ENCODE measurements at places on chromosomes 11 and 22.

- no peak for DNase-seq
Measured at GRCh38 chr11:120211522-120212258, 858 bp downstream of the OAF start.

- no peak for DNase-seq
Measured at GRCh38 chr11:70577258-70577603, 178.9 kb downstream of the CTTN start.

- no peak for DNase-seq
Measured at GRCh38 chr11:35734669-35735410, 72.3 kb downstream of the TRIM44 start.

DNA sequence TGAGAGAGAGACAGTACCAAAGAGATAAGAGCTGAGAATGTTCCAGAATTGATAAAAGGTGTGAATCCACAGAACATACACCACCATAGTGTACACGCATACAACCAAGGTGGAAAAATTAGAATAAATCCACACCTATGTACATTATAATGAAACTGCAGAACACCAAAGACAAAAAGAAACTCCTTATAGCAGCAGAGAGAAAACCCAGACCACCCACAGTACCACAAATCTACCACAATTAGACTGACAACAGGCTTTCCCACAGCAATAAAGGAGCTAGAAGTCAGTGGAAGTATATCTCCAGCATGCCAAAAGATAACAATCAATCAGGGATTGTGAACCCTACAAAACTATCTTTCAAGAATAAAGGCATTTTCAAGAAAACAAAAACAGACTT lies 31.8 kb downstream of the SCN4B start:
- DNase-seq: no peak

GRCh38 chr22:45959719-45960476 lies 17.1 kb downstream of the WNT7B start:
- no peak for DNase-seq

DNA sequence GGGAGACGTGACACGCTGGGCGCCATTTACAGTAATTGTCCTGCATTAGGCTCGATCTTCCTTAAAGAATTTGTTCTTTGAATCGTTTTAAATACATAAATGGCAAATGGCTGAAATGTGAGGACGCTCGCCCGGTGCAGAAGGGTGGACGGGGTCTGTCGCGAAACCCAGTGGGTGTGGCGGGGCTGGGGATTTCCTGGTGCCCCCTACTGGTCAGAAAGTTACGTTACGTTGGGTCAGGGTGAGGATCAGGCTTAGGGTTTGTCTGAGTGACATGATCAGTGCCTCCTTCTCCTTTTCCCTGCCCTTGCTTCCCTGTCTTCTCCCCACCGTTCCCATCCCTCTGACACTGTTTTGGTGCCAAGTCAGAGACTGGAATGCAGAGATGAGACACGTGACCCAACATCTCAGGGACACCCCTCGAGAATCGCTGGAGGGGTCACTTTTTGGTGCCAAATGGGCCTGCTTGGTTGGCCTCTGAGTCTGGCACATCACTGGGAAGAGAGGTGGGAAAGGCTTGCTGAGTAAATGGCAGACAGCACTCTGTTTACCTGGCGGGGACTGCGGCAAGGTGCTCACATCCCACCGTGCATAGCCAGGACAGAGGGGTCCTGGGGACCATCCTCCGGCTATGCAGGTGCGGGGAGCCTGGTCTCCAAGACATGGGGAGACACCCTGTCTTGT lies 1107.6 kb downstream of the BRD1 start:
- DNase-seq: no peak

DNA sequence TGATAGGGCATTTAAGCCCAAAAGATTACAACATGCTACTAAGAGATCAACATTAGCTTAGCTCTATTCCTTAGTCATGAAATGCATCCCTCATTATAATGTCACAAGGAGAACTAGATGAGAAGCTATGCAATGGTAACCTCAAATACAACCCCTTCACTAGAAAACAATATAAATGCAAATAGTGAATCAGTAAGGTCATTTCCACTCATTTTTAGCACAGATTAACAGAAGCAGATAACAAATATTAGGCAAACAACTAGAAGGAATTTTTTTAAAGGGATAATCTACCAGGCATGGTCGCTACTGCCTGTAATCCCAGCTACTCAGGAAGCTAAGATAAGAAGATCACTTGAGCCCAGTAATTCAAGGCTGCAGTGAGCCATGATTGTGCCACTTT lies 28.2 kb downstream of the SIK3 start:
- DNase-seq: no peak

GRCh38 chr11:120339394-120339890 lies 3.2 kb downstream of the ARHGEF12 start:
- peak; percentile 26 for DNase-seq

GRCh38 chr22:36286096-36286957 lies 33.4 kb downstream of the APOL1 start:
- peak; percentile 73 for DNase-seq

DNA sequence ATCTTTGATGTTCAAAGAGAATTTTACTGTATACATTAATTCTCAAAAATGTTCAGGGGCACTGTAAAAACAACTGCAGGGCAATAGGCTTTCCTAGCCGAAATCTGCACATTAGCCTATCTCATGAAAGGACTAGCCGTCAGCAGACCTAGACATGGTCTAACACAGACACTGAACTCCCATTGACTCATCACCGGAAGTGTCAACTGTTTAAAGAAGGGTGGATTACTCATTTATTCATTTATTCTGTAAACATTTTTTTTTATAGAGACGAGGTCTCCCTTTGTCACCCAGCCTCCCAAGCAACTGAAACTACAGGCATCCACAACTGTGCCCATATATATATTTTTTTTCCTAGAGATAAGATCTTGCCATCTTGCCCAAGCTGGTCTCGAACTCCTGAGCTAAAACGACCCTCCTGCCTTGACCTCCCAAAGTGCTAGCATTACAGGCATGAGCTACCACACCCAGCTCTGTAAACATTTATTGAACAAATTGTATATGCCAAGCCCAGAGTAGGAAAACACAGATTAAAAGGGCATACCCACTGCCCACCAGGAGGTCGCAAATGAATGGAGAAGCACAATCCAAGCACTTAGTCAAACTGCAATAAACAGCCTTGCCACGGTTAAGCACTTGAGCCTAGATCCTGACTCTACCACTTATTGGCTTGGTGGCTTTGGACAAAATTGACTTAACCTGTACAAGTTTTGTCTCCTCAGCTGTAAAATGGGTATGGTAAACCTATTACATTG lies 26.6 kb downstream of the RAB30 start:
- no peak for DNase-seq

DNA sequence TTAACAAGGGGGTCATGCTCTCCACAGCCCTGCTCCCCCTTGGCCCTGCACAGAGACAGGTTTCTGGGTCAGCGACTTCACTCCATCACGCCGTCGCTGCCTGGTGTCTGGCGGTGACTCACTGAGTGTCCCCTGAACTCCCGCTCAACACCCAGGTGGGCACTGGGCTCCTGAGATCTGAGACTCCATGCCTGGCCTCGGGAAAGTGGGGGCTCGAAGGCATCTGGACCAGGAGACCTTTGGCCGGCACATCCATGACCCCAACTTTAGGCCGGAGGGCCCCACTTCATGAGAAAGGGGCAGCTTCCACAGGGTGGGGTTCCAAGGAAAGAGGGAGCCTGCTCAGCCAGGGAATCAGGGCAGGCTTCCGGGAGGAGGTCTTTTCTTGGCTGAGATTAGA lies 79.3 kb upstream of the PRR5 start:
- no peak for DNase-seq

DNA sequence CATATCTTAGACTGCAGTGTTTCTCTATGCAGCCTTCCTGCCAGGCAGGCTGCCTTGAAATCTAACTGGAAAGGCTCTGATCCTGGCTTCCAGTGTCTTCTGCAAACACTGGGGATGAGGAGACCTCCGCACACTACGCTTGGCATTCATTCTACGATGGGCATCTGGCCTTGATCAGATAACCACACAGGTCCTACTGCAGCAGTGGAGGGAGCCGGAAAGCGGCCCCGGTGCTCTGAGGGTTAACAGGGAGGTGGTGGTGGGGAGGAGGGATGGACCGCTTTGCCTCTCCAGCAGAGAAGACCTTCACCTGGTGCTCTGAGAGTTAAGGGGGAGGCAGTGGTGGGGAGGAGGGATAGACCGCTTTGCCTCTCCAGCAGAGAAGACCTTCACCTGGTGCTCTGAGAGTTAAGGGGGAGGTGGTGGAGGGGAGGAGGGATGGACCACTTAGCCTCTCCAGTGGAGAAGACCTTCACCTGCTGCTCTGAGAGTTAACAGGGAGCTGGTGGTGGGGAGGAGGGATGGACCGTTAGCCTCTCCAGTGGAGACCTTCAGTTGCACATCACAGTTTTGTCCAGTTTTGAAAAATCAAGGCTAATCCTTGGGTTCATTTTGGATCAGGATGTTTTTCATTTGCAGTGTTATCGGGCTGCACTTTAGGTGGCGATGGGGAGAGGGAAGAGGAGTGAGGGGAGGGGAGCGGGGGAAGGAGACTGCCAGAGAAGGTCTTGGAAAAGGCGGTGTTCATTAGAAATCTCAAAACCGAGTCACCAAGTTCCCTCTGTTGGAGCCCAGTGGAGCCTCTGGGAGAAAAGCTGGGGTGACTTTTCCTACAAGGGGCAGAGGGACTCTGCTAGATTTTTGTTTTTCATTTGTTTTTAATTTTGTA lies 5.6 kb downstream of the GAL start:
- DNase-seq: no peak

- DNase-seq: no peak
Measured at GRCh38 chr11:26227301-26227746, 104.6 kb upstream of the ANO3 start.
